ENCODE measurements at places on chromosomes 4 and X.

DNA sequence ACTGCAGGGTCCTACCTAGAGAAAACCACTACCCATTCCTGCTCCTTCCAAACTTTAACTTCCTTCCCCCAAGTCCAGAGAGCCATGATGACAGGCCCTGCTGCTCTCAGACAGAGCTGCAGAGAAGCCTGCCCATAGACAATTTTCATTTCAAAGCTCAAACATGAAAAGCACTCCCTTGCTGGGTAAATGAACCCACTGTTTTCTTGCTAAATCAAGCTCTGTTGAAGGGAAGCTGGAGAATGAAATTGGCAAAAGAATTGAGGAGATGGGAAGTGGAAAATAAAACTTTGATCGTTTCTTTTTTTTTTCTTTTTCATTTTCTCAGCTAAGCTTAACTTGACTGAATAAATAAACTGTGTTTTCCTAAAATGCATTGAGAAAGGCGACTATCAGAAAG lies 331.1 kb upstream of the CPEB2 start:
- DNase-seq: no peak

GRCh38 chr4:140234697-140235060 lies 80.7 kb upstream of the MAML3 start:
- no peak for DNase-seq

GRCh38 chr4:7711307-7711963 lies 228.2 kb downstream of the AFAP1 start:
- no peak for DNase-seq

DNA sequence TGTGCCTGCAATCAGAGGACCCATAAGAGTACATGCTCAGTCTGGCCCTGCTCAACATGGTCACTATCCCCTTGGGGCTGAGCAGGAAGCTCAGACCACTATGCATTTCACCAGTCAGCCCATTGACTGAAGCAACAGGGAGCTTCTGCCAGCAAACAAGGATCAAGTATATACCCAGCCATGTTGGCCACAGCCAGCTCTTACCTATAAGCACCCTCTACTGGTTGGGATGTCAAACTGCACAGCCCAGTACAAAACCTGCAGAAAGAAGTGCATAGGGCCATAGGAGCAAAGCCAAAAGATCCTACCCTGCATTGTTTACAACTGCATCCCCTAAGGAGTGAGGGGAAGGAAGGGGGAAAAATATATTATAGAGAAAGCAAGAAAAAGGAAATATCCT lies 214.4 kb upstream of the CPEB2 start:
- no peak for DNase-seq

- no peak for DNase-seq
These were observed at the start of gene MID1 for GRCh38 chrX:10620121-10620699. Gene MID1 (minus strand): TSS chrX:10620585. CDS start chrX:10567547, 53,038 bp downstream.

- no peak for DNase-seq
These were observed 9.0 kb downstream of the RAB9A start for GRCh38 chrX:13697976-13698375.

DNA sequence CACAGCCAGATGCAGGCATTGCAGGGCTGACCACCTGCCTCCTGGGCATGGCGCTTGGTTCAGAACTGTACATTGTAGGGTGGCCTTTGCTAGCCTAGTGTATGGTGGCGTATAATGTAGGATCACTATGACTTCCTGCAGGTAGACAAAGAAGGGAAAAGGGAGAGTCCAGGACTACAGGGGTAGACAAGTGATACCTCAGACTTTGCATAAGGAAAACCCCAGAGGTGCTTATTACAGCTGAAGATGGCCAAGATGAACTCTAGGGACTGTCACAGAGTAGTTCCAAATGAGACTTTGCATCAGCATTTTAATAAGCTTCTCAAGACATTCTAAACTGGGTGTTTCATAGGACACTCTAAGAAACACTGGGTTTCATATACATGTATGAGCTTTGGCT lies 116.4 kb upstream of the PUDP start:
- no peak for DNase-seq

DNA sequence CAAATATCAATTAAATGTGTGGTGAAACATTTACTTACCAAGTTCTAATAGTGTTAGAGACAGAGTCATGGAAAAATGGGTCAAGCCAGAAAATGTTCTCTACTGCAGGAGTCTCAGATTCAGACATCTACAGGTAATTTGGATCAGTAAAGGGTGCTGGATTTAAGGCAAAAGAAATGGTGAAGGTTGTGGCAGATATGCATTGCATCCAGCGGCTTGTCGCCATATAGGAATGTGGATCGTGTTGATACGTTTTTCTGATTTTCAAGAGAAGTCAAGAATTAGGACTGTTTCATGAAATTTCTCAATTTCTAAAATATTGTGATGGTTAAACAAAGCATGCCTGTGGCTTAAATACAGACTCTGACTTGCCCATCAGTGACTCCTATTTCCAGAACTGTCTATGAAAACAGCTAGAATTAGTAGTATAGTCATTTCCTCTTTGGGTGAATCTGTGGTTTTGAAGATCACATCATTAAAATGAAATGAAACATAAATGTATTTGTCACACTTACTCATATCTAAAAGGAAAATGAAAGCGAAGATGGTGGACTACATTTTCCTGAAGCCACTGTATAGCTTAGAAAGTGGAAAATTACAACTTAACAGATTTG lies 110.1 kb upstream of the VEGFC start:
- DNase-seq: no peak

DNA sequence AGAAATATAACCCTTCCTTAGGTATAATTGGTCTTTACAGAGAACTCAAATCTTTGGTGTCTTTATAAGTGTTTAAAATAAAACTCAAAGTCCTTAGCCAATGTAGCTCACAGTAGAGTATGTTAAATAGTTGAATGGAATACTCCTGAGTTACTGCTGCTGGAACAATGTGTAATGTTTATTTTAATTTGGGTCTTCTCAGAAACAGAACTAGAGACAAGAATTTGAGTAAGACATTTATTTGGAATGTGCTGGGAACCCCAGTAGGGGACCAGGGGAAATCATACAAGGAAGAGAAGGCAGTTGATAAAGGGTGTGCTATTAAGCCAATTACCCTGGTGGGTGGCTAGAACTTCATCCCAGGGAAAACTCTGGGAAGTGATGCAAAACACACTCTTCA lies 240.4 kb upstream of the LDB2 start:
- no peak for DNase-seq

DNA sequence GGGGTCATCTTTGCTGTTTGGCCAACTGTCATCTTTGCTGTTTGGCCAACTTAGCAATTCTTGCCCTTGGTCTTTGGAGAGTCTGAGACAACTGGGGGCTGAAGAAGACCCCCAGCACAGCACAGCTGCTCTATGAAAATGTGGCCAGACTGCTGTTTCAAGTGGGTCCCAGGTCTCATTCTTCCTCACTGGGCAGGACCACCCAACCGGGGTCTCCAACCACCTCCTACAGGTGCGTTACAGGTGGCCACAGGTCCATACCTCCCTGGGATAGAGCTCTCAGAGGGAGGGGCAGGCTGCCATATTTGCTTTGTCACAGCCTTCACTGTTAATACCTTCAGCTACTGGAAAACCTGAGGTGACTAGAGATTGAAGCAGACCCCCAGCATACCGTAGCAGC lies 82.1 kb upstream of the TCEAL2 start:
- DNase-seq: no peak

- DNase-seq: no peak
These were observed 21.4 kb upstream of the PPP2R2C start for GRCh38 chr4:6493658-6494304.

DNA sequence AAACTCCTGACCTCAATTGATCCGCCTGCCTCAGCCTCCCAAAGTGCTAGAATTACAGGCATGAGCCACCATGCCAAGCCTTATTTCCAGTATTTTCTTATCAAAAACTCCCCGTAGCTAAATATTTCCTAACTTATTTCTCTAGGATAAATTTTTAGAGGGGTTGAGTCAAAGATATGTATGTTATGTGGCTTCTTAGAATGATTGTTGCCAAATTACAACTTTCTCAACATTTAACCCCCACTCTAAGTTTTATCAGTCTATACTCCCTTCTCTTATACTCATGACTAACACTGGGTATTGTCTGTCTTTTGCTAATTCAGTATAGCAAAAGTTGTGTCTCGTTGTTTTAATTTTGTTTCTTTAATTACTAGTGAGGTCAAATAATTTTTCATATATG lies 187.7 kb upstream of the LNX1 start:
- no peak for DNase-seq

DNA sequence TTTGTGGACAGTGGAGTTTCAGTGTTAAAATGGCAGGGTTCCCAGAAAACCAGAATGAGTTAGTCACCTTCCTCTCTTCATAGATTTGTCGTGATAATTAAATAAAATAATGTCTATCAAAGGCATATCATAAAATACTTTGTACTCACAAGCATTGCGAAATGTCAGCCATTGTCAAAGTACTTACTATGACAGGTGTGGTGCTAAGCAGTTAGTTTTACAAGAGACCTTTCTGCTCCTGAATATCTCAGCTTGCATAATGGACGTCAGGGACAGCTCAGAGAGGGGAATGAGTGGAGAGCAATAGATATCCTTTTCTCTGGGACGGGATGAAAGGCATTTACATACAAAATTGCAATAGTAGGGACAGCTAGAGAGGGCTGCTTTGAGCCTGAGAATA lies 560.9 kb downstream of the KCNIP4 start:
- no peak for DNase-seq

DNA sequence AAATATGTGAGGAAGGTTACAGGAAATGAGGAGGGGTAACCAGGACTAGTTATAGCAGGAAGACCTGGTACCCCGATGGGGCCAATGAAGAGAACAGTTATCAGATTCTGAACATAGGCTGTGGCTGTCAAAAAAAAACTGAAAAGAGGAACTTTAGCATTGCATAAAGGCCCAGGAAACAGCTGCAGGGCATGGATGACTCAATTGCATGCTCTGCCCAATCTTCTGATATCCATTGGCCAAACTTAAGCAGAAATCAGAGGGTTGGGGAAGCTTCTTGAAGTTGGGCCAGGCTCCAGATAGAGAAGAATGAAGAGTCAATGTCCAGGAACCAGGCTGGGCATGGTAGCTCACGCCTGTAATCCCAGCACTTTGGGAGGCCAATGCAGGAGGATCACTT lies 1222.4 kb upstream of the PRKX start:
- DNase-seq: no peak

- DNase-seq: no peak
These were observed 6.0 kb downstream of the FRG2 start for GRCh38 chr4:190020790-190021717.

- DNase-seq: no peak
These were observed 84.3 kb upstream of the C1QTNF7 start for GRCh38 chr4:15343581-15343980.

- no peak for DNase-seq
These were observed 5.6 kb downstream of the SEPTIN11 start for GRCh38 chr4:76955182-76955581.

DNA sequence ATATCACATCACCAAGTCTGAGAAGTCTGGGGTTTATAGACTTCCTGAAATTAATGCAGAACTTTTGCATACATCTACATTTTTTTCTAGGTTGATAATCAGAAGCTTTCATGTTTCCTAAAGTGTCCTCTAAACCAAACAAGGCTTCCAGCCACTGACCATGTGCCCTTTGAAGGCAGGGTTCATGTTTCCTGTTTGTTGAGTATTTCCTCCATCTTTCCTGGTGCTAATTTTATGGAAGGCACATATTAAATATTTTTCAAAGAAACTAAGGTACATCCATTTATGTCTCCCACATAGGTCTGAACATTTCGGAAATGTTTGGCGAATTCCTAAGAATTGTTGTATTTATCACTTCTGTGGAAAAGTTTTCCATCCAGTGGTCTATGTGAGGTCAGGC lies 5.6 kb downstream of the GALNT7 start:
- no peak for DNase-seq

- DNase-seq: no peak
These were observed 61.3 kb downstream of the LUZP4 start for GRCh38 chrX:115350711-115351381.

GRCh38 chr4:185773419-185773818 lies 38.6 kb downstream of the SORBS2 start:
- DNase-seq: no peak

DNA sequence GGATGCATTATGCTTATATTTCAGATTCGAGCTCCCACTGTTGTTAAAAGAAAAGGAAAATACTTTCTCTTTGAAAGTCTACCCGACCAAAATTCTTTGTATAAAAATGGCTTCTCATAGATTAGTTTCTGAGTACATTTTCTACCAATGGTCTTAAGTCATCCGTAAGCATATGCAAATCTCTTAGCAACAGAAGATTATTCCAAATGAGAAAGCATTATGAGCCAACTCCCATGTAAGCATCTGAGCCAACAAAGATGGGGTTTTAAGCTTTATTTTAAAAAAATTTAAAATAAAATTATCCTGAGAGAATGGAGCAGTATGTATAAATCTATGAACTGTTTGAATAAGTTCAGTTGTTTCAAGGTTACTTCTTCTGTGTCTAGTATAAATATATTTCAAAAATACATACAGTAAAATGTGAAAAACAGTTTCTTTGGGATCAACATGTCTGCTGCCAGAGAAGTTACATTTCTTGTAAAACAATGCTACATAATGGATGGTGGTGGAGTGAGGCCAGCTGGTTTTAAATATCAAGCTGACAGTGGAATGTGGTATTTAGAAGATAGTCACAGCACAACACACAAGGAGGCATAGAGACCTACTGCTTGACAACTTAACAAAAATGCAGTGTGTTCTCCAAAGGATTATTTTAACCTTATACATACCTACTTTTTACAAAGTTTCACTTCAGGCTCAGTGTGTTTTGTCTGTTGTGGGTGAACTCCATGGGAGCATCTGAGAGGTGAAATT lies 199.5 kb upstream of the DIPK2B start:
- DNase-seq: no peak

GRCh38 chrX:124033821-124034220 lies 72.3 kb downstream of the STAG2 start:
- no peak for DNase-seq

- DNase-seq: no peak
These were observed 223.1 kb upstream of the DMD start for GRCh38 chrX:33434256-33435092.

GRCh38 chr4:174697202-174697601 lies 131.8 kb downstream of the GLRA3 start:
- DNase-seq: no peak

DNA sequence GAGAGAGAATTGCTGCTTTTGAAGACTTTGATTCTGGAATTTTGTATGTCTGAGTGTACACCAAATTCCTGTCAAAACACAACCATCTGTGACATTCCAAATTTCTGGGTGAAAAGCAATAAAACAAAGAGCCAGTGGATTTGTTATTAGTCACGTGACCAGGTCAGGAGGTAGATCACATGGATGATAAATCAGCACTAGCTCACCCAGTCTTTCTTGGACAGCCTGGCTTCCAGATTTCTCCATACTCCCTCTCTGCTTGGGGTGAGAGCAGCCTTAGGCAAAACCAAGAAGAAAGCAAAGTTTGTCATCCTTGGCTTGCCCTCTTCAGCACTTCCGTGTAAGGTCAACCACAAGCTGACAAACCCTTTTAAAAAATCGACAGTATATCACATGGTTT lies 194.2 kb downstream of the CLCN4 start:
- DNase-seq: no peak

DNA sequence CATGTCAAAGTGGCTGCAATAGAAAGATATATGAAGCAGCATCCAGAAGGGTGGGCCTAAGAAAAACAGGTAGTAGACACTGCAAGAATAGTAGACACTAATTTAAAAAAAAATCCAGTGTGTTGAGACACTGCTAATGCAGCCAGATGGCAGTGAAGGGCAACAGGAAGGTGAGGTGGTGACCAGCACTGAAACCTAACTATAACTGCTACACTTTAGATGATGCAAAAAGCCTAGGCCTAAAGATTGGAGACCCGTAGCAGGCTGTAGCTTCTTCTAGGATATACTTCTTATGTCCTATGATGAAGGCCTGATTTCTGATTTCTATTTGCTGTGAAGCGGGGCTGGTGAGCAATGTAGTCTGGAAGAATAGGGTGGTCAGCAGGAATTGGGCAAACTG lies 38.7 kb upstream of the SH3KBP1 start:
- no peak for DNase-seq
